ENCODE measurements at places on chromosomes 4 and X. TPM values are rescaled to one million over a fixed set of nuclear protein-coding genes. Genes with fewer than 3 reads are reported as not detected.
A peak's percentile ranks its signal among the peaks of the same experiment; 100 is the strongest.

BANK1 gene
- under 0.01 TPM for total RNA-seq

PPP2R2C gene
- total RNA-seq, result 46.9 TPM

ARHGAP4 gene
- 5.7 TPM for total RNA-seq

SSX2 gene
- not detected for total RNA-seq

UTP14A gene
- total RNA-seq, result 11.0 TPM

NLRP2B gene
- total RNA-seq, result under 0.01 TPM

SPATA4 gene
- total RNA-seq, result 0.82 TPM

IL1RAPL1 gene
- 14.3 TPM for total RNA-seq

CENPE gene
- 3.7 TPM for total RNA-seq

MMGT1 gene
- 14.3 TPM for total RNA-seq

DCHS2 gene
- 11.0 TPM for total RNA-seq

MAGEE2 gene
- 4.9 TPM for total RNA-seq

GJB1 gene
- not detected for total RNA-seq

CXCL6 gene
- total RNA-seq, result 0.41 TPM

TASL gene
- 0.82 TPM for total RNA-seq

XKRX gene
- total RNA-seq, result not detected

PARM1 gene
- 7.3 TPM for total RNA-seq

MAN2B2 gene
- total RNA-seq, result 7.3 TPM

ARHGAP6 gene
- total RNA-seq, result 3.3 TPM

ETDA gene
- not detected for total RNA-seq

SPIN2A gene
- 2.0 TPM for total RNA-seq

NHSL2 gene
- total RNA-seq, result 0.82 TPM

VBP1 gene
- 126 TPM for total RNA-seq

LNX1 gene
- total RNA-seq, result 67.7 TPM

- DNase-seq, result no peak
These were observed 231.8 kb upstream of the GPRIN3 start for GRCh38 chr4:89539374-89539773.

GRCh38 chr4:98284640-98285046 lies 23.5 kb downstream of the RAP1GDS1 start:
- no peak for DNase-seq

GRCh38 chrX:56313308-56313707 lies 81.2 kb downstream of the KLF8 start:
- no peak for DNase-seq

GRCh38 chr4:8355864-8356565 lies 84.5 kb downstream of the ACOX3 start:
- no peak for DNase-seq

DNA sequence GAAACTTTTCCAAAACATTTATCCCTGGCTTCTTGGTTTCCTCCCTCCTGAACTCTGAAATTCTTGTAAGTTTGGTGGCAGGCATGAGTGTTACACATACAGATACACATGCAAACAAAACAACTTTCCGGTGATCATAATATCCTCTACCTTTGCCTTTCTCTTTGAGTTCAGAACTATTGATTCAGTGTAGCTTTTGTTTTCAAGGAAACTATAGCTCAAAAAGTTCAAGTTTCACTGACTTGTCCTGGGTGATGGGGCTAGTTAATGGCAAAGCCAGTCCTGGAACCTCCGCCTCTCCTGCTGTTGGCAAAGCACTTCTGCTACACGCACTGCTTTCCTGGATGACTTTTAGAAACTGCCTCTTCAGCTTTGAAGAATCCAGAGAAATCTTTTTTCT lies 177.3 kb upstream of the FAT1 start:
- no peak for DNase-seq

- no peak for DNase-seq
These were observed 181.0 kb downstream of the CHRDL1 start for GRCh38 chrX:110614596-110614995.

- no peak for DNase-seq
These were observed 159.9 kb downstream of the BANK1 start for GRCh38 chr4:101950258-101950979.

- DNase-seq, result peak; percentile 32
These were observed 773 bp downstream of the PRMT9 start for GRCh38 chr4:147683188-147683591.

GRCh38 chr4:3701736-3702560 lies 64.2 kb upstream of the ADRA2C start:
- DNase-seq, result no peak

DNA sequence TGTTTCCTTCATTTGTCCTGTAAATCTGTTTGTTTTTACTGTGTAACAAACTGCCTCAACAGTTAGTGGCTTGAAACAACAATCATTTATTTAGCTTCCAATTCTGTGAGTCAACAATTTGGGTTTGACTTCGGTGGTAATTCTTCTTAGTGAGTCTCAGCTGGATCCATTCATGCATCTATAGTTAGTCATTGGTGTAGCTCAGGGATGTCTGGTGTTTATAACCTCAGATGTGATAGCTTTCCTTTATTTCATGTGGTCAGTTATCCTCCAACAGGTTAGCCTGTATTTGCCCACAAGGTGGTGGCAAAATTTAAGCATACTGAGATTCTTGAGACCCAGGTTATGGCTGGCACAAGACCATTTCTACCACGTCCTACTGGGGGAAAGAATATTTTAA lies 1267.2 kb downstream of the RAPGEF2 start:
- no peak for DNase-seq

GRCh38 chr4:40731792-40732245 lies 17.9 kb upstream of the NSUN7 start:
- DNase-seq, result no peak

GRCh38 chr4:110639207-110640090 lies 16.6 kb upstream of the PITX2 start:
- no peak for DNase-seq

DNA sequence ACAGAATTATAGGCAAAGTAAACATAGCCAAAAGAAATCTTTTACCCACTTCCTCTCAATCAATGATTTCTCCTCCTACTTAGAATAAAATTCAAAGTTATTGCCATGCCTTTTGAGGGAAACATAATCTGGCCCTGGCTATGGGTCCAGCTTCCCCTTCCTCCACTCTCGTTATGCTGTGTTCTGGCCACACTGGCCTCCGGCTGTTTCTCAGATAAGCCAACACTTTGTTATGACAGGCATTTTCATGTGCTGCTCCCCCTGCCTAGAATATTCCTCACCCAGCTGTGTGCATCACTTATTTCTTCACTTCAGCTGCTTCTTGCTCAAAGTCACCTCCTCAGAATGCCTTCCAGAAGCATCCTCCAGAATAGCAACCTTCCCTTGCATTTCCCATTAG lies 386.6 kb upstream of the AADAT start:
- no peak for DNase-seq

- DNase-seq, result no peak
These were observed 4.2 kb downstream of the LETM1 start for GRCh38 chr4:1851575-1852410.

DNA sequence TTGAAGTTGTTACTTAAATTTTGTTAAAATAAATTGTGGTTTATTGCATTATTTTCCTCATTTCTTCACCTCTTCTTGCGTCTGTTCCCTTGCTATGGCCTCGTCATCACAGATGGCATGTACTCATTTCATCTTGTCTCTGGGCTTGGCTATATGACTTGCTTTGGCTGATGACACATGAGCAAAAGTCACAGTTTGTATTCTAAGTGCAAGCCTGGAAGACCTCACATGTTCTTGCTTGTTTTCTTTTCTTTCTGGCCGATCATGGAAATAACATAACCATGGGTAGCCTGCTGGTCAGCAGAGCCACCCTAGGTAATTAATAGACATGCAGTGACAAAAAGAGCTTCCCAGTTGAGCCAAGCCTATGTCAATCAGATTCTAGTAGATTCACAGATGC lies 527.9 kb downstream of the SPRY1 start:
- DNase-seq, result no peak

DNA sequence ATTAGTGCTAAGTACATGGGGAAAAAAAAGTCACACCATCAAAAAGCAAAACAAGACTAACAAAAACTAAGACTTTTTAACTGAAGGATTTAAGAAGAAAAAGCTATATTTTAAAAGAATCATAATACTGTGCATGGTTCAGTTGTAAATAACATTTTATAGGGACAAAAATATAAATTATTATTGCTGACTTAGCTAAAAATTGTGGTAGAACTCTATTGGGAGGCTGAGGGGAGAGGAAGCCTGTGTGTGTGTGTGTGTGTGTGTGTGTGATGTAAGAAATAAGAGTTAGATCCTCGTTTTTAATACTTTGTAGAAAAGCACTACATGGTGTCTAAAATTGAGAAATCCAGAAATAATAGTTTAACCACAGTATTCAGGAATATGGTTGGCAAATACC lies 1950.9 kb upstream of the TENM3 start:
- no peak for DNase-seq

- no peak for DNase-seq
These were observed 71.3 kb upstream of the SPRY1 start for GRCh38 chr4:123325241-123325681.

DNA sequence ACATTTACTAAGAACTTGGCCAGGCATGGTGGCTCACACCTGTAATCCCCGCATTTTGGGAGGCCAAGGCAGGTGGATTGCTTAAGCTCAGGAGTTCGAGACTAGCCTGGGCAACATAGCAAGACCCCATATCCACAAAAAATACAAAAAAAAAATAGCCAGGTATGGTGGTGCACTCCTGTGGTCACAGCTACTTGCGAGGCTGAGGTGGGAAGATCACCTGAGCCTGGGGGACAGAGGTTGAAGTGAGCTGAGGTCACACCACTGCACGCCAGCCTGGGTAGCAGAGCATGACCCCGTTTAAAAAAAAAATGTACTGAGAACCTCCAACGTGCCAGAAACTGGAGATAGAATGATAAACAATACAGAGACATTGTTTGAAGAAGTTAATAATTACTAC lies 8.0 kb downstream of the OPRPN start:
- DNase-seq, result no peak

DNA sequence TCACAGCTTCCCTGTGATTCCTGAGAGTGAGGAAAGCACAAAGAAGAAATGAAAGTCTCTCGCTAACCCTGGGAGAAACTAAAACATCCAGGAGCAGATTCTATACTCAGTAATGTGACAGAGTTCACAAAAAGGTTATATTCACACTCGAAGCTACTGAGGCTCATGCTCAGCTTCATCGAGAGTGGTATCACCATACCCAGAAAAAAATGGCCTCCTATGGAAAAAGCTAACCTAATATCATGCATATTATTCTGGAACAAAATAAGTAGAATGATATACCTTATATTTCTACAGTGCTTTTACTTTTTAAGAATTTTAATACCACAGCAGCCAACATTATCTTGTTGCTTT lies 13.5 kb upstream of the CDKN2AIP start:
- no peak for DNase-seq

GRCh38 chr4:123073650-123074049 lies 151.3 kb upstream of the NUDT6 start:
- no peak for DNase-seq

DNA sequence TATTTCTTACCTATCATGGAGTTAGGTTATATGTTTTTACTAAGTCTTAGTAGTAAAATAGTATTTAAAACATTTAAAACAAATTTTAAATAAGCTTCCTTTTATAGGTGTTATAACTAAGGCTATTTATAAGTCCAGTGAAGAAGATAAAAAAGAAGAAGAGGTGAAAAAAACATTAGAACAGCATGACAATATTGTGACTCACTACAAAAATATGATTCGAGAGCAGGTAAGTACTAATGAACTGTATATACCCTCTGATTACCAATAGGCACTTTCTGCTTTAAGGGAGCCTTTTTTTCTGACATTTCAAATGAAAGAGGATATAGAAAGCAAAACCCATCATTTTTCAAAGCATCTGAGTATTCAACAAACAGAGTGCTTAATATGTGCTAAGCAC lies 76.6 kb downstream of the USO1 start:
- DNase-seq, result no peak

GRCh38 chr4:55949482-55949802 lies 697 bp downstream of the CEP135 start:
- DNase-seq, result no peak

- DNase-seq, result no peak
These were observed 9.1 kb upstream of the PAGE1 start for GRCh38 chrX:49704691-49705404.

DNA sequence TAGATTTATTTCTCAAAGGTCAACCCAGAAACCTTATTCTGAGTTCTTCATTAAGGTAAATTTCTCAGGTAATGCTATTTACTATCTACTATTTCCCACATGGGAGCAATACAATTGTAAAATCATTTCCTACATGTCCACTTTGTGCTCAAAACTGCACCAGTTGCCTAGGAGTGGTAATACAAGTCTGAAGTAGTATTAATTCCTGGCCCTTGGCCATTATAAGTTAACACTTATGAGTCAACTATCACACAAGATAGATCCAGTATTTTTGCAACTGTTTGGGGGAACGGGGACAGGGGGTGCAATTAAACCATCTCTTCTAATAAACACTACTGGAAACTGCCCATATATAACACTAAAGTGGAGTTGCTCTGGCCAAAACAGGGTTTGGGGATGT lies 48.9 kb downstream of the ACSL4 start:
- no peak for DNase-seq

GRCh38 chrX:46710927-46711623 lies 47.8 kb downstream of the SLC9A7 start:
- no peak for DNase-seq

DNA sequence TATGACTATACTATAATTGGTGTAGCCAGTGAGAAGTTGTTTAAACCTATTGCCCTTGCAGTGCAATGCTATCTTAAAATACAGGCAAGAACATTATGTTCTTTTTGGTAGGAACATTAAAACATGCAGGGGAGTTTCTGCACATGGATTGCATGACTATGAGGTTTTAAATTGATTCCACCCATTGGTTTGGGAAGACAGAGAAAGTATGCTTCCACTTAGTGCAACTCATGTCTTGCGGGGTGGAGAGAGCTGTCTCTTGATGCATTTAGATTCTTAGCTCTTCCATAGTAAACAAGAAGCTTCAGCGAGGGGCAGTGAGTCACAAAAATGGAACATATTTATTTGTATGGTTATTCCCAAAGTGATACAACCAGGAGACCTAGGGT lies 39.5 kb upstream of the RASL11B start:
- DNase-seq, result no peak

- no peak for DNase-seq
These were observed 126.6 kb downstream of the TBL1X start for GRCh38 chrX:9591496-9591895.

GRCh38 chrX:13776387-13776786 lies 40.5 kb downstream of the GPM6B start:
- no peak for DNase-seq

GRCh38 chr4:103204111-103204510 lies 6.0 kb upstream of the CENPE start:
- DNase-seq, result no peak

DNA sequence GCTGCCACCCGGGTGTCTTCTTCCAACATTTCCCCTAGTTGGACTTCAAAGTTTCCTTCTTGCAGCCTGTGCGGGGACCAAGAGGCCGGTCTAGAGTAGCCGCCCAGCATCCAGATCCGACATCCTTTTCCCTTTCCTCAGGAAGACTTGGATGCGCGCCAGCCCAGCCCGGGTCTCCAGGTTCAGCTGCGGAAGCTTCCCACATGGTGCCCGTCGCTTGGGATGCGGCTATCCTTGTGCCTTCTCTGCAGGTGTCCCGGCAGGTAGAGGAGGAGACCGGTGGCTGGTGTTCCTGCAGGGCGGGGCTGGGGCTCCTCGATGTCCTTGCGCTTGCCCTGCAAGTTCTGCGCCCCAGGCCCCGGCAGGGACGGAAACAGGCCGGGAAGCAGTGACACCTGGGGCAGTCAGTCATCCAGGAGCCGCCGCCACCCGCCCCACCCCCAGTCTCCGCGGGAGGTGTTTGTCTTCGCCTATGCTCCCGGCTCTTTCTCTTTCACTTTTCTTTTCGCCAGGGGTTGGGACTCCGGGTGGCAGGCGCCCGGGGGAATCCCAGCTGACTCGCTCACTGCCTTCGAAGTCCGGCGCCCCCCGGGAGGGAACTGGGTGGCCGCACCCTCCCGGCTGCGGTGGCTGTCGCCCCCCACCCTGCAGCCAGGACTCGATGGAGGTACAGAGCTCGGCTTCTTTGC lies at the start of gene IL15:
IL15 (plus strand) TSS at position 502 of the 689 bp plus-strand sequence. CDS start 82,882 bp downstream, outside the sequence.
- peak; percentile 54 for DNase-seq
